ENCODE measurements at places on chromosomes 5 and 9. TPM values are rescaled to one million over a fixed set of nuclear protein-coding genes. Genes with fewer than 3 reads are reported as not detected.

DNA sequence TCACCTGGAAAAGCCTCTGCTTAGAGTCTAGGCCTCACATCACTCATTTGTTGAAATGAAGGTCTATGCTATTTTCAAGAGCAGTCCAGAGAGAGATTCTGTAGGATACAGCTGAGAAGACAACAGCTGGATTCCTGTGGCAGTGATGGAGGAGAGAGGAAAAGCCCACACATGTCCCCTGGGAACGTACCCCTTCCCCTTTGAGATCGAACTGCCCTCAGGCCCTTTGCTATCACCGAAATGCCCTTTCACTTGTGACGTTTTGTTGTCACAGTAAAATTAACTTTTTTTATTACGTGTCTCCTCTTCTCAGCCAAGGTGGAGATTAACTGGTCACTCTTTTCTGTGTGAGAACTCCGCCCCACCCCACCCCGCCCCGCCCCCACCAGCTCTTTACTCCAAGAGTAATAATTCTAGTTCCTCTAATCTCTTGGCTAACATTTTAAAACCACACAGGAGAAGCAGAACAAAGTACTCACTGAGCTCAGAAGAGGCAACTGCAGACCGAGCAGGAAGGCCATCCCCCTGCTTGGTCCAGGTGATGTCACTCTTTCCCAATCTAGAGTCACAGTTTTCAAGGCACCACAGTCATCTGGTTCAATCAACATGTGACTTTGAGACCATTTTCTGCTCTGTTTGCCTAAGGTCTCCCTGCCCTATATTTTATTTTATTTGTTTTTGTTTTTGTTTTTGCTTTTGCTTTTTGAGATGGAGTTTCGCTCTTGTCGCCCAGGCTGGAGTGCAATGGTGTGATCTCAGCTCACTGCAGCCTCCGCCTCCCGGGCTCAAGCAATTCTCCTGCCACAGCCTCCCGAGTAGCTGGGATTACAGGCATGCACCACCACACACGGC is 105.6 kb downstream of the SUSD1 start:
- no peak for DNase-seq

DNA sequence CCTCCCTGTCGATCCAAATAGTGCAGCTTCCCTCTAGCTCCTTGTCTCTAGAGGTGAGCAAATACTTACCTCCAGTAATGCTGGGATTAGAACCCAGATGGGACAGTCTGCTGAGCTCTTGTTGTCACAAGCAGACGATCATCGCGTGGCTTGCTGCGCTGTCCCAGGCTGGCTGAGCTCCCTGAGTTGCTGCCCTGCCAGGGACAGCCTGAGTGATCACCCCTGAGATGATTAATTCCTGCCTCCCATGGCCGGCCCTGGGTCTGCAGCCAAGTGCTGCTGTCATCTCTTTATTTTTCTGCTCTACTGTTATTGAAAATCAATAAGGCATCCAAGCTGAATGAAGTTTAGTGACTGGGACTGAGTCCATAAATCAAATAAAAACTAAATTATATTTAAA is 94.0 kb upstream of the ALDH1B1 start:
- no peak for DNase-seq

- no peak for DNase-seq
Observed at GRCh38 chr9:120692901-120693699, 21.2 kb downstream of the MEGF9 start.

- DNase-seq = no peak
Observed at GRCh38 chr5:127441799-127442484, 75.5 kb upstream of the PRRC1 start.

DNA sequence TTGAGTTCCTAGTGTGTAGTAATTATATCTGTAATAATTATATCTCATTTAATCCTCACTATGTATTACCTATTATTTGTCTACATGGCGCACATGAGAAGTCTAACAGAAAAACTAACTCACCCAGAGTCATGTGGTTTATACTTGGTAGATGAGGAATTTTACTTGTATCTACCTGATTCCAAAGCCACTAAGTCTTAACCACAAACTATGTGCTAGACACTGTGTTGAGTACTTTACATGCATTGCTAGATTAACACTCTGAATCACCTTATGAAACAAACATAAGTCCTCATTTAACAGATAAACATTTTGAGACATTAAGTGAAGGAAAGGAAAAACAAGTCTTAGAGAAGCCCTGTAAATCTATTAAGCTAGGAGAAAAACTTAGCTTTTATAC is 404.8 kb downstream of the TLR4 start:
- no peak for DNase-seq

DNA sequence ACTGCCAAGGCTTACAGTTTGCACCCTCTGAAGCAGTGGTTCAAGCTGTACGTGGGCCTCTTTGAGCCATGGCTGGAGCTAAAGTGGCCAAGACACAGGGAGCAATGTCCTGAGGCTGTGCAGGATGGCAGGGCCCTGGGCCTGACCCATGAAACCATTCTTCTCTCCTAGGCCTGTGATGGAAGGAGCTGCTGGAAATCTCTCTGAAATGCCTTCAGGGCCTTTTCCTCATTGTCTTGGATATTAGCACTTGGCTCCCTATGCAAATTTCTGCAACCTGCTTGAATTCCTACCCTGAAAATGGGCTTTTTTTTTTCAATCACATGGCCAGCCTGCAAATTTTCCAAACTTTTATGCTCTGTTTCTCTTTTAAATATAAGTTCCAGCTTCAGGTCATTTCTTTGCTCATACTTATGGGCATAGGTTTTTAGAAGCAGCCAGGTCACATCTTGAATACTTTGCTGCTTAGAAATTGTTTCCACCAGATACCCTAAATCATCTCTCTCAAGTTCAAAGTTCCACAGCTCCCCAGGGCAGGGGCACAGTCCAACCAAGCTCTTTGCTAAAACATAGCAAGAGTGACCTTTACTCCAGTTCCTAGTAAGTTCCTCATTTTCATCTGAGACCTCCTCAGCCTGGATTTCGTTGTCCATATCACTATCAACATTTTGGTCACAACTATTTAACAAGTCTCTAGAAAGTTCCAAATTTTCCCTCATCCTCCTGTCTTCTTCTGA is 138.3 kb downstream of the OSTF1 start:
- DNase-seq = no peak

GRCh38 chr5:75524071-75524470 is 12.4 kb downstream of the POLK start:
- no peak for DNase-seq

DNA sequence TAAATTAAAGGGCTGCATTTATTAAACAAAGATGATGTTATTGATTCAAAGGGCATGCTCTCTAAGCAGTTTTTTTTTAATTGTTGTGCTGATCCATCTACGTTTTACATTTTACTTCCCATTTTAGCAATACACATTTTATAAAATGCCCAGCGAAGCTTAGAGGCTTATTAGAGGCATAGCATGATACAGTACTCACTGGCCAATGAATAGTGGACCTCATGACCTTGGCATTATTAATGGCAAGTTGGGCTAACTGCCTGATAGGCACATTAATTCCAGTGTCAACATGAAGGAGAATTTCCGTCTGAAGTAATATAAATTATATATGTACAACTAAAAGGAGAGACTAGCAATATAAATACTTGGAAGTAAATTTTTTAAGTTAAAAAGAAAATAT is 837.2 kb downstream of the EFNA5 start:
- DNase-seq = no peak

GRCh38 chr5:34047774-34048572 is 5.0 kb upstream of the C1QTNF3 start:
- DNase-seq = no peak

DNA sequence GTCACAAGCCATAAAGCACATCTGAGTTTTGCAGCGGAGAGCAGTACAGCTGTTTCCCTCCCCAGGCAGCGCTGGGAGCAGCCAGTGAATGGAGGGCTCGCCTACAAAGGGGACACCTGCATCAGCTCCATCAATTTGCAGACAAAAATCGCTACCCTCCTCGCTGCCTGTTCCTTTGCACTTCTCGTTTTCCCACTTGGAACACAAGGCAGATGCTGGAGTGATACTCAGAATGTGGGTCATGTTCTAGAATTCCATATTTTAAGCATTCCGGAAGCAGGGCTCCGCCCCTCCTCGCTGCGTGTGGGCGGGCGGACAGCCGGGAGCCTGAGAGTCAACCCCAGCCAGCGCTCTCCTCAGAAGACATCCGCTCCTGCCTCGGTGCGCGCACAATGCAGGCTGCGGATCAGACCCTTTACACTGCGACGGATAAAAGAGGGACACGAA is 92.1 kb downstream of the LMNB1 start:
- DNase-seq = no peak

- DNase-seq = no peak
Observed at GRCh38 chr5:74978345-74978744, 74.0 kb downstream of the GCNT4 start.

- peak; percentile 58 for DNase-seq
Observed at GRCh38 chr5:60943624-60944023, 1.2 kb downstream of the ERCC8 start.

GRCh38 chr5:89830691-89831090 is 578.9 kb downstream of the CETN3 start:
- no peak for DNase-seq

Gene AQP3
- total RNA-seq = 9.9 TPM

Gene HACD4
- 2.4 TPM for total RNA-seq

Gene RXRA
- total RNA-seq = 146 TPM

Gene TMEM215
- not detected for total RNA-seq

Gene OR1Q1
- total RNA-seq = not detected

Gene PTGES2
- 95.2 TPM for total RNA-seq

Gene CMBL
- total RNA-seq = 286 TPM
